ENCODE measurements at places on chromosomes 2 and 18.

GRCh38 chr18:32815881-32816280 lies 43.1 kb upstream of the KLHL14 start:
- DNase-seq: no peak

- no peak for DNase-seq
Measured at GRCh38 chr2:70270323-70270722, 12.4 kb downstream of the PCYOX1 start.

DNA sequence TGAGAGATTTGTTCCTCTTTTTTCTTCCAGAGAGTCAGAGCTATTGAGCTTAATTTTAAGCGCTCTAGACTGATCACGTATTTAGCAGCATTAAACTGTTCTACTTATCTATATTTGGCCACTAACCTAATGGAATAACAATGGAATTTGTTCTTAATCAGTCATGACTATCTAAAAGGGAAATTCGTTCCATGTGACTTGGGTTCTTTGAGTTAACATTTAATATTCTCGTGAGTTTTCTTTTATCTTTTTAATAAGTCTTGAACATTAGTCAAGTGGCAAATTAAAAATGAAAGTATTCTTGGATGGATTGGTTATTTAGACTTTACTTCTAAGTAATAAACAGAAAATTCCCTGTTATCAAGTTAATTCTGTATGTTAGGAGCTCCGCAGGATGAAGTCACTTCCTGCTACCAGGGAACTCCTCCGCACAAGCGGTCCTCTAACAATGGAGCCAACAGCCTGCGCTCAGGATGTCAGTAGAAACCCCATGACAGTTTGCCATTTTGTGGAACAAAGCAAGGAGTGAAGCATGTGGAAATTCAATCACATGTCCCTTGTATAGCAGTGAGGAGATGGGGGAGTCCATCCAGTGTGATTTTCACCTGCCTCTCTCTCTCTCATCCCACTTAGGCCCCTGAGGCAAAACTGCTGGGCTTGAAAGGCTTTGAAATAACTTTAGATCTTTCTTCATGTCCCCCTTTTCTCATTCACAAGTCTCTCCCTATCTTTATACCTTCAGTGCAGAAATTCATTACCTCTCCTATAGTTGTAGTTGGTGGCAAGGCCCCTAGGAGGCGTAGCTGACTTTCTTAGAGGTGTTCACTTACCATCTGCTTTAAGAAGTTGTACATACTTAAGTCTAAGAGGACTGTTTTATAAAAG lies 138.1 kb downstream of the WDR7 start:
- DNase-seq: no peak

DNA sequence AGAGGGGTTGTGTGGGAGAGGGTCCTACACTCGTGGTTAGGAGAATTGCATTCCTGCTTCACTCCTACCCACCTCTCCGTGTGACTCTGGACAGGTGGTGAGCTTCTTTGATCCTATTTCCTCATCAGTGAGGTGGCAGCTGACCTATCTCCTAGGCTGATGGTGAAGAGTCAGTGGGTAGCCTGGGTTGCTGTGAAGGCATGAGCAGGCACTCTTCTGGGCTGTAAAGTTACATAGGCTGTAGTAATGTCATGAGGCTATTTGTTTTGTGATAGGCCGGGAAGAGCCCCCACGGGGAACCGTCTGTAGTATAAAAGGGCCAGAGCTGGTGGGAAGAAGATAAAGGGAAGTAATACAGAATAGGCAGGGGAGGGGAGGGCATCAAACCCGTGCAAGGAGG lies 83.8 kb downstream of the TMEM247 start:
- no peak for DNase-seq

DNA sequence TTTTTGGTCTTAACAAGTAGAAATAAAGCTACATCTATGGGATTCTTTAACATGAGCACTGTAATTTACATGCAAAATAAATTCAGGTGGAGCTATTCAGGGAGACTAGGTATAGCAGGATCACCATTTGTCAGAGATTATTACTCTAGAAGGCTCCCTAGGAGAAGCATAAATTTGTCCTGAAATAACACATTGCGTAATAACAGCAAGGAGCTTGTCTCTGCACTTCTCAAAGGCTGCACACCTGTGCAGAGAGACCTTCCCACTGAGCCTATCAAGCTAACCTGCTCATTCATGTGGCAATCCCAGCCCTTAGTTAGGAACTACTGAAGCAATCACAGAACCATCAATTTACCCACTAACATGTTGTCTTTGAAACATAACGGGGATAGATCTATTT lies 437.4 kb upstream of the MC4R start:
- DNase-seq: no peak
